ENCODE measurements at places on chromosomes 11 and 22.

DNA sequence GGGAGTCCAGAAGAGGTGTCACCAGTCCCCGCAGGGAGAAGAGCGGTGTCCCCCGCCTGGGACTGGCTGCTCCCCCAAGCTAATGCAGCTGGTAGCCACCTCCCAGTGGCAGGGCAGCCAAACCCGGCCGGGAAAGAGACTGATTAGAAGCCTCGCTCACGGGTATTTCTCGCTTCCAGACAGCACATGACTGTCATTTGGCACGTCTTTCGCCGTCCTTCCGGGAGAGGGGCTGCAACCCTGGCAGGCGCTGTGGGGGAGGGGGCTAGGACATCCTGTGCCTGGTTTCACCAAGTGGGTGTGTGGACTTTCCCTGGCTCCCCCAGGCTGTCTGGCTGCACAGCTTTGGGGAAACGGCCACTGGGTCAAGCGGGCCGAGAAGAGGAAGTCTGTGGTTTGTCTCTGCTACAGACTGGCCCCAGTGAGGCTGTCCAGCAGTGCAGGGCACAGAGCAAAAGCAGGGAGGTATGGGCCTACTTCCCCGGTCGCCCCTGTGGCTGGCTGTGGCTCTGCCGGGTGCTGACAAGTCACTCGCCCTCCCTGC, 3.8 kb downstream of the CD81 start:
- peak; percentile 45 for DNase-seq

DNA sequence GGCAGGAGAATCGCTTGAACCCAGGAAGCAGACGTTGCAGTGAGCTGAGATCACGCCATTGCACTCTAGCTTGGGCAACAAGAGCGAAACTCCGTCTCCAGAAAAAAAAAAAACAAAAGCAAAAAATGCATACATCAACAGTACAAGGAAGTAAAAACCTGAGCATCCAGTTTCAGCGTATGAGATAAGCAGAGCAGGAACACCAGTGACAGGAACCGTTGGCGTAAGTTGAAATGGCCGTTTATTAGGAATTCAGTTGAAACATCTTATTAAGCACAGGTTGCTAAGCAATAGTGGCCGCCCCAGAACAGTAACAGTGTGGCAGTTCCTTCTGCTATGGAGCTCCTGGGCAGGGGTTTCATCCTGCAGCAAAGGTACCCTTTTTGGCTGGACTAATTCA, 4.0 kb upstream of the L3MBTL2 start:
- no peak for DNase-seq

- no peak for DNase-seq
Observed at GRCh38 chr11:86198139-86198538, 46.4 kb upstream of the EED start.

GRCh38 chr11:77723024-77723423, 85.4 kb upstream of the CLNS1A start:
- DNase-seq = no peak

DNA sequence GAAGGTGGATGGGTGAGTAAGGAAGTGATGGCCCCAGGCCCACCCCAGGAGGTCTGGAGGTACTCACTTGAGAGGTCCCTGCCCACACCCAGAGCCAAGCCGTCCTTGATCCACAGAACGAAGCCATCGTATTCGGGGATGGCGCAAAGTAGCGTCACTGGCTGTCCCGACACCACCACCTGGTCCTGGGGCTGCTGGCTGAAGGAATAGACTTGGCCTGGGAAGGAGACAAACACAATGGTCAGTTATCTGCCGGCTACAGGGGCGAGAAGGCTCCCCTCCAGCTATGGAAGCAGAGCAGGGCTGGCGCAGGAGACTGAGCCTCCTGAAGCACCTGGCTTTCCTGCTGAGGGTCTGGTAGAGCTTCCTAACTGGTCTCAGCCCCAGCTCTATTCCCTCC, 171.0 kb downstream of the ST3GAL4 start:
- no peak for DNase-seq

DNA sequence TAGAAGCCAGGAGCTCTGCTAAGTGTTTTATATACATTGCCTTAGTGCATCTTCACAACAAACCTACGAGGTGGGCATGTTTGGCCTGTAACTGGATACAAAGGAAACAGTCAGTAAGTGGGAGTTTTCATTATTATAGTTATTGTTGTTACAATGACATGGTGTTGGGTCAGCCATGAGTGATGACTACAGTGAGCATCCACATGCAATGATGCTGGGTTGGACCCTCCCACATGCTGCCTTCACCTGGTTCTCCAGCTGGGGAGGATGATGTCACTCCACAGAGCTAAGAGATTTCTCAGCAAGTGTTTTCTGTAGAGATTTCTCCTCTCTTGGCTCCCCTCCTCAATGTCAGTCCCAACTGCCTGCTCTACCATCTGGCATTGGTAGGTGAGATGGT, 59.3 kb downstream of the EHF start:
- no peak for DNase-seq
